ENCODE measurements at places on chromosomes 4 and X. TPM values are rescaled to one million over a fixed set of nuclear protein-coding genes. Genes with fewer than 3 reads are reported as not detected.

- no peaks in the 10 kb centered on the region for H3K27me3 ChIP-seq
- H3K4me3 ChIP-seq = no peak overlapping the region
- DNase-seq = no peak
- no peaks in the 10 kb centered on the region for H3K36me3 ChIP-seq
- H3K4me1 ChIP-seq = no peaks in the 10 kb centered on the region
Observed at GRCh38 chr4:102449751-102450352, 51.3 kb upstream of the NFKB1 start.

GRCh38 chr4:178242655-178243054 lies 800.4 kb upstream of the AGA start:
- no peaks in the 10 kb centered on the region for H3K36me3 ChIP-seq
- no peaks in the 10 kb centered on the region for H3K4me1 ChIP-seq
- DNase-seq = no peak
- no peaks in the 10 kb centered on the region for H3K27me3 ChIP-seq
- no peak overlapping the region for H3K4me3 ChIP-seq

- no peaks in the 10 kb centered on the region for H3K36me3 ChIP-seq
- no peaks in the 10 kb centered on the region for H3K27me3 ChIP-seq
Observed at GRCh38 chr4:171378323-171378722, 434.9 kb upstream of the GALNTL6 start.

DNA sequence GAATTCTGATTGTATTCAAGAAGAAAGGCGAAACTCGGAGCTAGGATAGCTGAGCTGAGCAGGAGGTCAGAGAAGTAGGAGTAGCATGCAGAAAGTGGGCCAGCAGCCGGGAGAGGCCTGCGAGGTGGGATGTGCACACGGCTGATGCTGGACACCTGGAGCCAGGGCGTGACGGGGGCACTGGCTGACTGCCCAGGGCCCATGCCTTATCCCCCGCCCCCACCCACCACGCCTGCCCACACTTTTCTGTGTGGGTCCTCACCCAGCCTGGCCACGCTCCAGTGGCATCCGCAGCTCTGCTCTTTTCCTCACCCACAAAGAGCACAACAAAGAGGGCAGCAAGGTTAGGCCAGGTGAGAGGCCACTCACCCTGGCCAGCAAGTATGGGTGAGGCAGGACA lies 30.0 kb upstream of the IRF2 start:
- no peaks in the 10 kb centered on the region for H3K36me3 ChIP-seq
- no peak for DNase-seq
- H3K27me3 ChIP-seq = no peaks in the 10 kb centered on the region
- H3K4me1 ChIP-seq = no peaks in the 10 kb centered on the region
- H3K4me3 ChIP-seq = no peak overlapping the region

The TEX11 gene
- not detected for total RNA-seq

DNA sequence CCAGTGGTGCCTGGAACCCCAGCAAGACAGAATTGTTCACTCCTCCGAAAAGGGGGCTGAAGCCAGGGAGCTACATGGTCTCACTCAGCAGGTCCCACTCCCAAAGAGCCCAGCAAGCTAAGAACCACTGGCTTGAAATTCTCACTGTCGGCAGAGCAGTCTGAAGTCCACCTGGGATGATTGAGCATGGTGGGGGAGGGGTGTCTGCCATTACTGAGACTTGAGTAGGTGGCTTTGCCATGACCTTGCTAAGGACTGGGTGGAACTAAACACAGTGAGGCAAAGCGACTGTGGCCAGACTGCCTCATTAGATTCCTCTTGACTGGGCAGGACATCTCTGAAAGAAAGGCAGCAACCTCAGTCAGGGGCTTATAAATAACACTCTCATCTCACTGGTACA lies 122.6 kb upstream of the ZC4H2 start:
- H3K4me1 ChIP-seq = no peaks in the 10 kb centered on the region
- H3K4me3 ChIP-seq = no peak overlapping the region
- no peak overlapping the region for H3K27ac ChIP-seq
- no peak for DNase-seq
- H3K27me3 ChIP-seq = no peaks in the 10 kb centered on the region
- no peaks in the 10 kb centered on the region for H3K36me3 ChIP-seq

The ZMAT1 gene
- total RNA-seq = 14.9 TPM

The CD99L2 gene
- 75.6 TPM for total RNA-seq

DNA sequence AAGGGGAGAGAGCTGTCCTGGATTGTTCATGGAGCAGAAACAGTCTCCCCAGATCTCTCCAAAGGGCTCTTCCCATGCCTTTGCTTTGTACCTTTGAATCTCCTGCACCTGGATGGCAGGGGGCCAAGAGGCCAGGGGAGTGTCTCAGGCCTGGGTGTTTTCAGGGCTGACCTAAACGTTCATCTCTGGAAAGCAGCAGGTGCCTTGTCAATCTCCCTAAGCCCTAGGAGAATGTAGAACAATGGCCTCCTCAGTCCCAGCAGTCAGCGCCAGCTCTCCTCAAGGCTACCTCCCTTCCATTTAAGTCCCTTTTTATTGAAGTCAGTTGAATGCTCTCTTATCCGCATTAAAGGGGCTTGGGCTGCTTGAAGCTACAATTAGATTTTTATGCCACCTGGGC lies 31.2 kb upstream of the NSUN7 start:
- no peaks in the 10 kb centered on the region for H3K36me3 ChIP-seq
- no peak overlapping the region for H3K27ac ChIP-seq
- H3K4me3 ChIP-seq = no peak overlapping the region
- H3K27me3 ChIP-seq = no peaks in the 10 kb centered on the region
- no peak for DNase-seq

- H3K36me3 ChIP-seq = no peaks in the 10 kb centered on the region
- no peak for DNase-seq
- no peak overlapping the region for H3K27ac ChIP-seq
- H3K4me3 ChIP-seq = no peak overlapping the region
- no peaks in the 10 kb centered on the region for H3K4me1 ChIP-seq
Observed at GRCh38 chrX:95441836-95442235, 1242.8 kb upstream of the DIAPH2 start.

GRCh38 chr4:38366456-38366855 lies 297.5 kb upstream of the KLF3 start:
- H3K36me3 ChIP-seq = no peaks in the 10 kb centered on the region
- peak overlapping the region; percentile 23 for H3K4me3 ChIP-seq
- H3K27me3 ChIP-seq = no peaks in the 10 kb centered on the region
- H3K27ac ChIP-seq = peak overlapping the region; percentile 53

The NUDT10 gene
- total RNA-seq = 3.8 TPM

- no peaks in the 10 kb centered on the region for H3K27me3 ChIP-seq
- no peak overlapping the region for H3K4me3 ChIP-seq
- H3K4me1 ChIP-seq = no peaks in the 10 kb centered on the region
- H3K27ac ChIP-seq = no peak overlapping the region
- H3K36me3 ChIP-seq = peaks cover 73% of the 10 kb centered on the region
- DNase-seq = no peak
Observed at GRCh38 chr4:183700407-183700806, 41.3 kb downstream of the TRAPPC11 start.
